ENCODE measurements at places on chromosomes 3 and 15. TPM values are rescaled to one million over a fixed set of nuclear protein-coding genes. Genes with fewer than 3 reads are reported as not detected.

DNA sequence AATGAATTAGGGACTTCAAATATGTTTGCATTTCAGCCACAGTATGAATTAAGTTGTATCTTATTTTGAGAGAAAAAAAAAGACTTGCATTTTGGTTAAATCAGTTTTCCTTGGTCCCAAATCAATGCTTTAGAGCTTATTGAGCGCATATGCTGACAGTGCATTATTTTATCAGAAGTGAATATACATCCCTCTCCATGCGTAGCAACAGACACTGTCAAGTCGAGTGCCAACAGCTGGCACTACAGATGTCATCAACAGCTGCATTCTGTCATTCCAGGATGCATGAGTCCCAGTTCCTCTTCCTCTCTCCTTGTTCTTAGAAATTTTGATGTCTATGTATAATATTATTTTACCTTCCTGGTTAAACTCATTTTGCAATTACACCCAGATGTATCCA is 156.1 kb upstream of the FOXB1 start:
- DNase-seq = no peak

GP9 gene
- not detected for total RNA-seq

PIERCE2 gene
- not detected for total RNA-seq

SCG3 gene
- not detected for total RNA-seq

DNA sequence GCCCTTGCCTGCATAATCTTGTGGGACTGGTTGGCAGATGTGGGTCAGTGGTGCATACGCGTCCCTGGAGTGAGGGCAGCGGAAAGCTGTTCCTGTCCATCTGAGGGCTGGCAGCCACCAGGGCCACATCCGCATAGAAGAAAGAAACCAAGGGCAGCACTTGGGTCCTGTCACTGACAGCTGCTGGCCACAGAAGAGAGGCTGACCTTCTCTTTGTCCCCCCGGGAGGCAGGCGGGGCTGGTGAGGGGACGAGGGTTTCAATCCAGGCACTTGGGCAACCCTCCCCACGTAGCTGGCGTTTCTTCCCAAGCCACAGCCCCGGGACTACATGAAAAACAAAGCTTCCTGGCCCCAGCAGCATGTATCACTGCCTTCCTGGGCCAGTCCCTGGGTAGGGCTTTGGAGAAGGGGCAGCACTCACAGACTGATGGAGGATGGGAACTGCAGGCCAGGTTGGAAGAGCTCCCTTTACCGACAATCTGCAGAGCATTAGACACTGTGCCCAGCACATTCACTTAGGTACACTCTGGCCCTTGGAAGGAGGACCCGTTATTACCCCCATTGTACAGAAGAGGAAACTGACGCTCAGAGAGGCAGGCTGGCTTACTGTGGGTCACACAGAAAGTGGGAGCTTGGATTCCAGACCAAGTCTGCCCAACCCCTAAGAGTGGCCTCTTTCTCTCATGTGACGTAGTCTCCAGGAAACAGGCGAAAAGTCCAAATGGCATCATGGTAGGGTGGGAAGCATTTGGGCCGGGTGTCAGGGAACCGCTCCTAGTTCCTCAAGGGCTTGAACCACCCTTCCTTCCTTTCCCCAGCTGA is 78.8 kb upstream of the SLC6A6 start:
- no peak for DNase-seq

DNA sequence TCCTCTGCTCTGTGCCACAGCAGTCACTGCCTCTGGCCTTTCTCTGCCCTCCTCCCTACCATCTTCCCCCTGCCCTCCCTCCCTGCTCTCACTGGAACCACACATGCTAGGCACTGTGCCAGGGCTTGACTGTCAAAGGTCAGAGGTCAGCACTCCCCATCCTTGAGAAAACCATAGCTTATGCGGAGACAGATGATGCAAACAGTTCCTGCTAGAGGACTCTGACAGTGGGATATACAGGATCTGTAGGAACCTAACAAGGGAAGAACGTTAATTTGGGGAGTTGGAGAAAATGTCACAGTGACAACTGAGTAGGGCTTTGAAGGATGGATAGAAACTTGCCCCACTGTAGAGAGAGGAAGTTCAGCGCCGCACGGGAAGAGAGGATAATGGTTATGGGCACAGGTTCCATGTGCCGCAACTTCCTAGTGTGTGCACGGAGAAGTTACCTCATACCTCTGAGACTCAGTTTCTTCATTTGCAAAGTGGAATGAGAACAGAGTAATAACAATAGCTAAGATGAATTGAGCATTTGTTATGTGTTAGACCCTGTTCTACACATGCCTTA is 29.3 kb upstream of the XYLB start:
- DNase-seq = no peak

ARPIN gene
- total RNA-seq = not detected

ERICH6 gene
- not detected for total RNA-seq

DNA sequence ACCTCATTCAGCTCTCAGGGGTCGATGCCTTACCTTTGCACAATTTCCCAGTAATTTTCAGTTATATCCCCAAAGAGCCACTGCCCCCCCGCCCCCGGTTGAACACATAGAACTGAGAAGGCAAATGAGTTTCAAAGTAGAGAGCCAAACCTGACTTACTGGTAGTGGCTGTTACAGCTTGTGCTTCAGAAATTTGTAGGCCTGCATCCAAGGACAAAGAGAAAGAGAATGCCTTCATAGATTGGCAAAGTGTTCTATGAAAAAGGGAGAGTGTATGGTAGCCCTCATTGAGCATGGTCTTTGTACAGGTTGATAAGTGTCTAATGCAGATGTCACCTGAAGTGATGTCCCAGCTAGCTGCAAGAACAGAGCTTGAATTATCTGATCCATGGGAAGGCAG is 13.9 kb downstream of the SEMA6D start:
- DNase-seq = no peak

GRCh38 chr15:59739557-59740186 is 50.6 kb upstream of the BNIP2 start:
- no peak for DNase-seq

- DNase-seq = no peak
Measured at GRCh38 chr15:82140886-82141285, 95.1 kb upstream of the MEX3B start.

DNA sequence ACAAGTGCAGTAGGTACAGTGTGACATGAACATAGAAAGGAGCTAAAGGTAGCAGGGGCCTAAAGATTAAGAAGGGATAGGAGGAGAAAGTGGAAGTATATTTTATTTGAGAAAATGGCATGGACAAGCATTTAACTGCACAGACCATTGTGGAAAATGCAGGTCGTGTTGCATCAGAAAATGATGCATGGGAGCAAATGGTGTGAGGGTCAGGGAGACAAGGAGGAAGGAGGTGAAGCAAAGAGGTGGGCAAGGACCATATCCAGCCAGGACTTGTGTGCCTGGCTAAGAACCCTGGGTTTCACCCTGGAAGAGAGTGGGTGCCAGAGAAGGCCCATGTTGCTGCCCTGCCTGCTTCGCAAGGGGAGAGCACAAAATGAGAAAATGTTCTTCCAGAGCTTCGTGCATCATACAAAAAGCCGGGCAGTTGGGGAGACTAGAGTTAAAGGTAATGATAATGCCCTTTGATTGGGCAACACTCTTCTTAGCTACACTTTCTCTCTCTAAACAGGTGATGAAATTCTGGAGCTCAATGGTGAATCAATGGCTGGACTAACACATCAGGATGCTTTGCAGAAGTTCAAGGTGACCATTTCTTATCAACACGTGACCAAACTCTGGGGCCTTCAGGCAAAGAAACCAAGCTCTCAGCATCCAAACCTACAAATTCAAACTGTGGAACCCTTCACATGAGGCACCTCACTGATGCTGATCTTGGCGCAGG is 45.5 kb downstream of the STARD5 start:
- DNase-seq = no peak
